Skeletal muscle tissue (tissue), 5 donors: ENCODE measurements at places on chromosomes 1 and 21. TPM values are rescaled to one million over a fixed set of nuclear protein-coding genes. Genes with fewer than 3 reads are reported as not detected.

The ZSCAN20 gene
- 6.8 TPM for total RNA-seq

The MARK1 gene
- total RNA-seq, result 9.9 TPM

The S100A3 gene
- total RNA-seq, result not detected

The NBPF6 gene
- total RNA-seq, result not detected

The SLC27A3 gene
- 16.7 TPM for total RNA-seq

The FAM177B gene
- not detected for total RNA-seq

The CEP85 gene
- 25.1 TPM for total RNA-seq

The TEX38 gene
- total RNA-seq, result not detected

The SHISAL2A gene
- total RNA-seq, result 0.52 TPM

The METTL13 gene
- 11.0 TPM for total RNA-seq

The CASQ2 gene
- 416 TPM for total RNA-seq

The GPATCH3 gene
- 15.7 TPM for total RNA-seq

The DDOST gene
- 146 TPM for total RNA-seq

The CELA2A gene
- total RNA-seq, result not detected

The GSTM1 gene
- total RNA-seq, result 16.7 TPM

The GBP5 gene
- total RNA-seq, result 0.52 TPM

The PPIH gene
- 23.5 TPM for total RNA-seq

The TNFRSF14 gene
- 11.5 TPM for total RNA-seq
